Stimulated activated CD8-positive, alpha-beta memory T cell treated with anti-CD3 and anti-CD28 coated beads, Interleukin-15, amount 100 ng/mL, for 1 hour (primary cell): ENCODE measurements at places on chromosomes 16 and 17.

GRCh38 chr16:47486856-47487255, 25.7 kb downstream of the PHKB start:
- DNase-seq = no peak

- no peak for DNase-seq
Measured at GRCh38 chr17:76922967-76923366, 54.8 kb downstream of the MGAT5B start.

GRCh38 chr16:49747654-49748053, 108.3 kb downstream of the ZNF423 start:
- DNase-seq = no peak

DNA sequence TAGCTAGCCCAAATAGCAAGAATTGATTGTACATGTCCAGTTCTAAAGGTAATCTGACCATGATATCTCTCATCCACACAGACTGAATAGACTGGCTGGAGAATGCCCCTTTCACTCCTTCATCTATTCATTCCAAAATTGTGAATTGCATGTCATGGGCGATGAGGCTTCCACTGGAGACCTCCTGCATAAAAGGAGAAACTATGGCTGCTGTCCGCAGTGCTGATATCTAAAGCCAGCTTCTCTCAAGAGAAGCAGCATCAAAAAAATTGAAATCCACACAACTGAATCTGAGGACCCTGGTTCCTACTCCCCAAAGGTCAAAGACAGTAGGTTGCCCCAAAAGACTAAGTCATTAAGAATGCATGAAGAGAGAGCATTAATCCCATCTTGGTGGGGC, 7.9 kb upstream of the SCNN1G start:
- no peak for DNase-seq

DNA sequence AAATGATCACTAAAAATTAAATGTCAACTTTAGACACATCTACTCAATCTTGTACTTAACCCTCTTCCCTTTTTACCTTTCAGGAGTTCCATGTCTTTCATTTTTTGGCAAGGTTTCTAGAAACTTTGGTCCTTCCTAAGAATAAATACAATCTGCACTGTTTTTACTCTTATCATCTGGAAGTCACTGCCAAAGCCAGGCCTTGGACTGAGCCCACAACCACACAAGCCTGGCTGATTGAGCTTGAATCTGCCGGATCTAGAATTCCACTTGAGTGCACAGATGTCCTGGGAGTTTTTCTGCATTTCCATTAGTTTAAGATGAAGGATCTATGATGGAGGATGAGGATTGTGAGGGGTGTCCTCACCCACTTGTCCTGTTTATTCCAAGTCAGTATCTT, 126.1 kb downstream of the VPS53 start:
- no peak for DNase-seq

- DNase-seq = no peak
Measured at GRCh38 chr17:69916761-69917160, 158.3 kb upstream of the KCNJ16 start.

GRCh38 chr17:37123941-37124820, 175.4 kb downstream of the AATF start:
- DNase-seq = no peak

DNA sequence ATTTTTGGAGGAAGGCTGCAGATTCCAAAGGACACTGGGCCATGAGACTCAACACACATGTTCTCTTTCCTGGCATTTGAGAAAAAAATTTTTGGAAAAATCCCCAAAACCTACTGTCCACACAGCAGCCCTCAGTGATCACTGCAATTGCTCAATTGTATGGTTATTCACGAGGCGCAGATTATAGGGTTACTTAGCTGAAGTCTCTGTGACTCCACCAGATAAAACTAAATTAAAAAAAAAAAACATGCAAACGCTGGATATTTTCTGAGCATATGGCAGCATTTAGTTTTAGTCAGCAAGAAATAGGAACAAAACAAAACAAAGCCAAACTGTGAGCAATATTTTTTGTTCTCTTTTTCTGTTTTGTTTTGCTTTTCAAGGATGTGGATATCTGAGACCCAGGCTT, 83.8 kb upstream of the FAM20A start:
- DNase-seq = no peak

- no peak for DNase-seq
Measured at GRCh38 chr16:12289175-12290063, 312.9 kb downstream of the SNX29 start.

GRCh38 chr17:34511265-34511664, 68.1 kb upstream of the TMEM132E start:
- no peak for DNase-seq

DNA sequence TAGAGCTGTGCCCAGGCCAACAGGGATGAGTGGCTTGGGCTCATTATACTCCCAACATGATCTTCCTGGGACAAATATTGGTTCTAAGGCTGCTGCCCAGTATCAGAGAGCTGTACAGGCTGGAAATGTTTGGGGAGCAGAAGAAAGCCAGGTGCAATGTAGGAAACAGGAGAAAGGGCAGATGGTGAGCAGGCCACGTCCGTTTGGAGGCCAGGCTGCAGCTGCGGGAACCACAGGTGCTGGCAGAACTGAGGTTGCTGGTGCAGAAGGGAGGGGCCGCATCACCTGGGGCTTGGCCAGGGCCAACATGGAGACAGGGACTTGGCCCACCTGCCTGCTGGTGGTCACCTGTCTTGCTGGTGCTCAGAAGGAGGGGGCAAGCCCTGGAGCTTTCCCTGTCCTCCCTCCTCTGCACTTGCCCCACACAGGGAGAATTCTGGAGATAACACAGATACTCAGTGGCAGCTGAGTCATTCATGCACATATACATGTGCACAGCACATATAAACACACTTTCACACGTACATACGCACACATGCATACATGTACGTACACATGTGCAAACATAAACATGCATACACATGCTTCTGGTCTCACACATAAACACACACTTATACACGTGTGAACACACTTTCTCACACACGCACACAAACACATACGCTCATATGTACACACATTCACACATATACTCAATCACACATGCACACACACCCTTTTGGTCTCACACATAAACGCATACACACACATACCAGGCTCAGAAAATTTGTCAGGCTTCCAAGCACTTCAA, 67.7 kb downstream of the WSCD1 start:
- no peak for DNase-seq

- no peak for DNase-seq
Measured at GRCh38 chr16:3121851-3122467, 9.6 kb downstream of the ZNF205 start.

- peak; percentile 15 for DNase-seq
Measured at GRCh38 chr16:30184891-30185682, 1.7 kb downstream of the CORO1A start.

DNA sequence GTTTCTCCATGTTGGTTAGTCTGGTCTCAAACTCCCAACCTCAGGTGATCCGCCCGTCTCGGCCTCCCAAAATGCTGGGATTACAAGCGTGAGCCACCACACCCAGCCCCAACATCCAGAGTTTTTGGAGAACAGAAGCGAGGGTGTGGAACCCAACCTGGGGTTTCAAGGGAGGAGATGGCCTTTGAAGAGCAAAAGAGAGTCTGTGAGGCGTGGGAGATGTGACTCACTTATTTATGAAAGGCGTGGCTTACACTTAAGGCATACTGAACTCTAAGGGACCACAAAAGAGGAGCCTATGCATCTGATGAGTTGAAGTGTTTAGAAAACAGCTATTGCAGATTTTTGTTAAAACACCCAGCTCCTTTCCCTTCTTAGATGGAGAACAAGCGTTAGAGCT, 18.9 kb downstream of the ARSG start:
- peak; percentile 25 for DNase-seq

DNA sequence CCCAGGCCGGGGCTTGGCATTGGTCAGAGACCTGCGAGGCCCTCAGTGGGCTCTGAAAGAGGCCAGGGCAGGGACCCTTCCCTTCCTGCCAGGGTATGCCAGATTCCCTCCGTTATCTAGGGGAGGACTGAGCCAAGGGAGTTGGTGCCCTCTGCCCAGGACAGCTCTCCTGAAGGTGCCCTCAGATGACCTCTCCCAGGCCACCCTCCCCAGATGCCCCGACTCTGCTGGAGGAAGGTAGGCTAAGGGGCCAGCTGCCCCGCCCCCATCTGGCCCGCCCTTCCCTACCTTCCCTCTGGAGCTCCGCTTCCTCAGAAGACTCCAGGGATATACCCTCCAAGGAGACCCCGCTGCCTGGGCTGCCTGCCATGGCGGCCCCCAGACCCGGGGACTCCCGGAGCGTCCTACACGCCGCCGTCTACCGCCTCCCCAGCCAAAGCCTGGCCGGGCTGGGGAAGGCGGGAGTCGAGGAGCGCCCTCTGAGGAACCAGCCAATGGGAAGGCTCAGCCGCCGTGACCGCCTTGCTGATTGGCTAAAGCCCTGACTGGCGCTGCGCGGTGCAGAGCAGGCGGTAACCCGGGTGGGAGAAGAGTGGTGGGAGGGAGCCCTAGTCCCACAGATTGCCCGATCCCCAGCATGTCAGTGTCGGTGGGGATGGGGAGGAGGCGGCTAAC, 7.0 kb downstream of the MPP2 start:
- DNase-seq = peak; percentile 67

DNA sequence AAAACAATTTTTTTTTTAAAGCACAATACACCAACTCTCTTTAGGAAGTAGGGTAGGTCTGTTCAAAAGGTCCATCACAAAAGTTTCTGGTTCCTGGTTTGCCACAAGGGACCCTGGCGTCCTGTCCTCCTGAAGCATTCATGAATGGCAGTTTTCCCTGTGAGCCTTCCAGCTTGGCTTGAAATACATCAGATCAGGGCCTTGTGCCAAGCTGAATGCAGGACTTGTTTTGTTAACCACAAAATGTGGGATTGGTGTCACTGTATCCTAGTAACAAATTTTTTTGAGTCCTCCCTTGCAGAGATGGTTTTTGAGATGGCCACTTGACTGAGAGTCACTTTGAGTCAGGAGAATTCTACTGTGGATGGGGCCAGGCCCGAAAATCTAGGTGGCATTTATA, 3.9 kb downstream of the GNAO1 start:
- no peak for DNase-seq

GRCh38 chr17:28744972-28745785, 1.4 kb downstream of the TRAF4 start:
- no peak for DNase-seq

- DNase-seq = no peak
Measured at GRCh38 chr16:61937646-61938045, 98.6 kb downstream of the CDH8 start.

GRCh38 chr16:74738113-74738541, 36.5 kb downstream of the FA2H start:
- DNase-seq = no peak

DNA sequence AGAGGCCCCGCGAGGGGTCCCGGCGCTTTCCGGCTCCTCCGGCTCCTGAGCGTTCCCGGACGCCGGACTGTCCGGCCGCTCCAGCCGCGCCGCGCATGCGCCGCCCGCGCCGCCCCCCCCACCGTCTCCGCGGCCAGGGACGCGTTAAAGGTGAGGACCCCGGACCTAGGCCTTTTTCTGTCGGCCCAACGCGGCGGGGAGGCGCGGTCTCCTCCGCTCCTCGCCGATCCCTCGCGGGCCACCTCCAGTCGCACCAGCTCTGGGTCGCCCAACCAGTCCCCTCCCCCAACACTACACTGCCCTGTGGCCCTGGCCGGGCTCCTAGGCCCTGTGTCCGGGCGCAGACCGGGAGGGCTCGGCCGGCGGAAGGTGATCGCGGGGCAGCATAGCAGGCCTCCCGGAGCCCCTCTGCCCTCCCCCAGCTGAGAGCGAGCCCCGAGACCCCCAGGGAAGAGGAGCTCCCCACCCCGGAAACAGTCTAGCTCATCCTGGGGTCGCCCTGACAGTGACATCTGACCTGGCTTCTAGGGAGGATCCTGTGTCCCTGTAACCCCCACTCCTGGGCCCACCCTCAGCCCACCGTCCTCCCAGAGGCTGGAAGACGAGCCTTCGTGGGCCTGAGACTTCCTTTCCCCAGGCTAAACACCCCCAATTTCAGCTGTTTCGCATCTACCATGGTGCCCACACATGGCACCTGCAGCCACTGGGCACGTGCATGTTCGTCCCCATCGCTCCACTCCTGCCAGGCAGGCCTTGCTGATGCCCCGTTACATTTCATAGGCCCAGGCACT, 14.7 kb upstream of the BCAR1 start:
- no peak for DNase-seq

- DNase-seq = no peak
Measured at GRCh38 chr17:80656590-80656989, 112.0 kb downstream of the RPTOR start.

- no peak for DNase-seq
Measured at GRCh38 chr17:58452738-58453137, 35.4 kb upstream of the RNF43 start.

DNA sequence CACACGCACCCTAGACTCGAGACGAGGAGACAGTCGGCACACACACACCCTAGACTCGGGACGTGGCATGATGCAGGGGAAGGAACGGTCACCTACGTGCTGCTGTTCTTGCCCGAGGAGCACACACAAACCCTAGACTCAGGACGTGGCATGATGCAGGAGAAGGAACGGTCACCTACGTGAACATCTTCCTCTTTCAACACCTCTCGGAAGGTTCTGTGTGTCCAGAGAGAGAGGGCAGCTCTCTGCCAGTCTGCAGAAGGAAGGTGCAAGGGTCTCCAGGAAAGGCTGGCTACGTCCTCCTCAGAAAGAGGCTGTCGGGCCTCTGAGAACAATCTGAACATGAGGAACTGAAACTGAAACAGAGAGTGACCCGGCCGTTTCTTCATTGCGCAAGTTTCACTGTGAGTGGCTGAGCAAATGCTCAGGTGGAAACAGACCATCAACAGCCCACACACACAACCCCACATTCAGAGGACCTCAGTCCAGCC, 43.4 kb downstream of the ZNF276 start:
- peak; percentile 22 for DNase-seq

DNA sequence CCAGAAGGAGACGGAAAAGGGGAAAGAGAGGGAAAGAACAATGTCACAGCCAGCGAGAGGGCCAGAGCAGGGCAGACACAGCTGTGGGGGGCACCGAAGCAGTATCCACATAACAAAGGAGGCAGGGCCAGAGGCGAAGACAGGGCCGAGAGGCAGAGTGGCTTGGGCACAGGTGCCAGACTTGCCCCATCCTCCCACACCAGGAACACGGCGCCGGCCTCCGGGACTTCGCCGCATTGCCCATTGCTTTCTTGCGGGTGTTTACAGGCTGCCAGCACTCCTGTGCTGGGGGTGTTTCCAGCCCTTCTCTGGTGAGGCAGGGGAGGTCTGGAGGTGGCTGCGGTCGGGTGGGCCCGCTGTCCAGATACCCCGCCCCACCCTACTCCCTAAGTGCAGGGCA, 78.0 kb downstream of the ENGASE start:
- DNase-seq = no peak

DNA sequence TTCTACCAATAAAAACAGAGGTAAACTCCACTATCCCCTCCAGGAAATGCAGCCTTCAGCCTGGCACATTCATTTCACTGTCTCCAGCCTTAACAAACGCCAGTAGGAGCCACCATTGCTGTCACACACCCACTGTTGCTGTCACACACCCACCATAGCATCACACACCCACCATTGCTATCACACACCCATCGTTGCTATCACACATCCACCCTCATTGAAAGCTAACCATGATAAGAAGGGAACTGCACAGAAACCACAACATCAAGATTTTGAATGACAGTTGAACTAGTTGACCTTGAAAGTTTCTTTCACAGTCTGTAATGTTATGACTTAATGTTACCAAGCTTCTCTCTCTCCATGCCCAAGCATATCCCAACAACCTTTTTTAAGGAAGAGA, 38.1 kb downstream of the SHCBP1 start:
- no peak for DNase-seq

- DNase-seq = no peak
Measured at GRCh38 chr17:35546487-35546886, 9.0 kb upstream of the SLFN12L start.
